ENCODE measurements at places on chromosomes 13 and 19.

DNA sequence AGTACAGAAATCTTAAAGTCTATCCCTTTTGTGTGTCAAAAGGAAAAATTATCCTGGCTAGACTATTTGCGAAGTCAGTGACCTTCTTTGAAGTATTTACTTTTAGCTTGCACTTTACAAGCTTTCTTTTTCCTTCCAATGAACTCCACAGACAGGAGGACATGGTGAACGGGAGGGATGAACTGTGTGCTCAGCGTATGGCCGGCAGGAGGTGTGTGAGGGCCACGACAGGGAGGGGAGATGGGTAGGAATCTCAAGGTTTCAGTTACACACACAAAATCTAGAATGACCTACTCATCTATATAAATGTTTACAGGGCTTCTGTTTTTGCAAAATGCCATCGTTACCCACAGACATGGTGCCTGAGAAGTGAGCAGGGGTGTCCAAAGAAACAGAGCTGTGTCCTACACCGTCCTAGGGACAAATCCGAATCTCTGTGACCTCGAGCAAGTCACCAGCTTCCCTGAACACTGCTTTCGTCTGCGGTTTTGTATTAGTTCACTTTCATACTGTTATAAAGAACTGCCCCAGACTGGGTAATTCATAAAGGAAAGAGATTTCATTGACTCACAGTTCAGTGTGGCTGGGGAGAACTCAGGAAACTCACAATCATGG lies 537.2 kb downstream of the LIG4 start:
- DNase-seq, result no peak

- no peak for DNase-seq
These were observed 37.6 kb upstream of the EPHX3 start for GRCh38 chr19:15269806-15270205.

GRCh38 chr19:47296036-47296435 lies 13.6 kb upstream of the C5AR1 start:
- peak; percentile 73 for DNase-seq

GRCh38 chr13:49240017-49240416 lies 7.7 kb upstream of the CDADC1 start:
- DNase-seq, result peak; percentile 1

DNA sequence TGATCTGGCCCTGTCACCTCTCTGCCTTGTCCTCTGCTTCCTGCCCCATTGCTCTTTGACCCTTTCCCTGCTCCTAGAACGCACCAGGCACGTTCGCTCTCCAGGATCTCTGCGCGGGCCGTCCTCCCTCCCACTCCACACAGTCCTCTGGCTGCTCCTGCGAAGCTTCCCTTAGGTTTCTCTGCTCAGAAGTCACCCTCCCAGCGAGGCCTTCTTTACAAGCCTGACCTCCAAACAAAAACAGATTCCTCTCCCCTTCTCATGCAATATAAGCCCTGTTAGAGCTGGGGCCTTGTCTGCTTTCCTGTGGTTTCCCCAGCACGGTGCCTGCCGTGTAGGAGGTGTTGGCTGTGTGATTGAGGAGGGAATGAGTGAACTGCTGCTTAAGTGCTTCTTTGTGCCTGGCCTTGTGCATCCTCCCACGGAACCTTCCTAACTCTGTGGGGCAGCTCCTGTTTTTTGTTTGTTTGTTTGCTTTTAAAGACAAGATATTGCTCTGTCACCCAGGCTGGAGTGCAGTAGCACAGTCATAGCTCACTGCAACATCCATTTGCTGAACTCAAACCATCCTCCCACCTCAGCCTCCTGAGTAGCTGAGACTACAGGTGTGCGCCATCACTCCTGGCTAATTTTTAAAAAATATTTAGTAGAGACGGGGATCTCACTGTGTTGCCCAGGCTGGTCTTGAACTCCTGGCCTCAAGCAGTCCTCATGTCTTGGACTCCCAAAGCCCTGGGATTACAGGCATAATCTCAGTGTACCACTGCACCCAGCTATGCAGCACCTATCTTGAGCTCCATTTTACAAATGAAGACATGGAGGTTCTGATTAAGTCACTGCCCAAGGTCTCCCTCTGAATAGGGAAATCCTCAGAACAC lies 82.0 kb downstream of the SIPA1L3 start:
- no peak for DNase-seq

GRCh38 chr13:52165411-52165810 lies 6.0 kb upstream of the NEK3 start:
- DNase-seq, result no peak

GRCh38 chr19:6038634-6039405 lies 60.9 kb upstream of the RANBP3 start:
- no peak for DNase-seq

GRCh38 chr13:70310396-70311119 lies 202.3 kb upstream of the KLHL1 start:
- no peak for DNase-seq

DNA sequence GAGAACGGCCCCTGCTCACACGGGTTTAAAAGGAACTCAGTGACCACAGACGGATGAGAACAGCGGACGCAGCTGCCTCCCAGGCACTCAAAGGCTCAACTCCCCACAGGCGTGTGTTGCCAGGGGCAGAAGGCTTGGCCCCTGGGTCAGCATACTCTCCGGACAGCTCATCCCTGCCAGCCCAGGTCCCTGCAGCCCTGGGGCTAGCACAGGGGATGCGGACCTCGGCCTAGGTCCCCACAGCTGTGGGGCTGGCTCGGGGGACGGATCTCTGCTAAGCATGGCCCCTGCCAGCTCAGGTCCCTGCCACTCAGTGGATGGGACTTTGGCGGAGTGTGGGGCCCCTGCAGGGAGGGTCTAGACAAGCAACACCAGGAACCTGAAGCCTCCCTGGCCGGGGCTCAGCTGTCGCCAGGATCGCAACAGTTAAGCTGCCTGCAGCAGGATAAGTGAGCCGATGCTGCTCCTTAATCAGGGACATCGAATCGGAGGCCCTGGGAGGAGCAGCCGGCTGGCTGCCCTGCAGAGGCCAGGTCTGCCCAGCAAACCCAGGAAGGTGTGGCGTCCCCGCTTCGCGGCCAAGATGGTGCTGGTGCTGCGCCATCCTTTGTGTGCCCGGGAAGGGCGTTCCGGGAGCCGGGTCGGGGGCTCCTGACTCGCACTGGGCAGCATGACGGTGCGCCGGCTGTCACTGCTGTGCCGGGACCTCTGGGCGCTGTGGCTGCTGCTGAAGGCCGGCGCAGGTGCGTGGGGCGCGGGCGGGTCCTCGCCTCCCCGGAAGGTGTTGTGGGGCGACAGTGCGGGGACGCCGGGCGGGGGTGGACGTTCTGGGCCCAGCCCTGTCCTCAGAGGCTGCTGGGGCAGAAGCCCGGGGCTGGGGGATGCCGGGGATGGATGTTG lies 32.5 kb downstream of the MCF2L start:
- peak; percentile 95 for DNase-seq

DNA sequence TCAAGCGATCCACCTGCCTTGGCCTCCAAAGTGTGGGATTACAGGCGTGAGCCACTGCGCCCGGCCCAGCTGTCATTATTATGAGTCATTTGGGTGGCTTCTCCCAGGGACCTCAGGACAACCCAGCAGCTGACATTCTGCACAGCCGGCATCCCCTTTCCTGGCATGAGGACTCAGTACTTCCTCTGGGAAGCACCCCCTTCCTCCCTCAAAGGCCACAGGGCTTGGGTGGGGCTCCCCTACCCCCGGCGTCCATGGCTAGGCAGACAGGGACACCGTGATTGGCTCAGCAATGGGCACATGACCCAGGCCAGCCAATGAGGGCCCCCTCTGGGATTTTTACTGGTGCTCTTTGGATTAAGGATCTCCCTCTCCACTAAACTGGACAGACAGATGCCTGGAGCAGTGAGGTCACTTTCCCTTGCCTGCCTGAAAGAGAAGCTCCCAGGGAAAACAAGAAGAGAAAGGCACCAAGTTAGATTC lies 6.0 kb downstream of the KANK2 start:
- no peak for DNase-seq

- no peak for DNase-seq
These were observed 21.1 kb downstream of the ZNF582 start for GRCh38 chr19:56372281-56372680.

GRCh38 chr19:17346109-17346671 lies 8.8 kb downstream of the GTPBP3 start:
- DNase-seq, result peak; percentile 42

DNA sequence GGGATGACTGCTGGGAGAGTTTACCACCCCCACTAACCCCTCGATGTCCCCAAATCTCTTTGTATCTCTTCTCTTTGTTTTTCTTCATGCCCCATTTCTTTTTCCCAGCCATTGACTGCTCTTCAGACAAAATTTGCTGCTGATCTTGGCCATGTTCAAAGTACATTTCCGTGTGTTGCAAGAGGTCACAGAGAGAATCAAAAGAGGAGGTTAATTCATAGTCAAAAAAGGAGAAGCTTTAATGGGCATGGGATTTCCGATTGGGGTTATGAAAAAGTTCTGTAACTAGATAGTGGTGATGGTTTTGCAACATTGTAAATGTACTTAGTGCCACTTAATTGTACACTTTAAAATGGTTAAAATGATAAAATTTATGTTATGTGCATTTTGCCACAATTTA lies 121.1 kb downstream of the FLT1 start:
- DNase-seq, result no peak

GRCh38 chr13:36214163-36214921 lies at the start of gene SOHLH2:
TSS of gene SOHLH2 (minus strand) at chr13:36214556. CDS start at chr13:36214526, 30 bp downstream.
- DNase-seq, result no peak

DNA sequence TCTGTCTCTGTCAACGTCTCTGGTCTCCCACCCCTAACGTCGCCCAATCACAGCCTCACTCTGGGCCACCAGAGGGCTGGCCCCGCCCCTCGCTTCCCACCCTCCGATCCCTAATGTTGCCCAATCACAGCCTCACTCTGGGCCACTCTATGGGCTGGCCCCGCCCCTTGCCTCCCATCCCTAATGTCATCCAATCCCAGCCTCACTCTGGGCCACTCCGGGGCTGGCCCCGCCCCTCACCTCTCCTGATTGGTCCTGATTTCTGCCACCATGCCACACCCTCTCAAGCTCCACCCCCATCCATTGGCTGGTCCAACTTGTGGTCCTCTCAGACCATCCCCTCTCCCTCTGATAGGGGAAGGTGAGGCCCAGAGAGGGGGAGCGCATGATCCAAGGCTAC lies 24.9 kb downstream of the CELF5 start:
- peak; percentile 59 for DNase-seq

GRCh38 chr13:35791184-35791851 lies 314.8 kb upstream of the MAB21L1 start:
- DNase-seq, result no peak

DNA sequence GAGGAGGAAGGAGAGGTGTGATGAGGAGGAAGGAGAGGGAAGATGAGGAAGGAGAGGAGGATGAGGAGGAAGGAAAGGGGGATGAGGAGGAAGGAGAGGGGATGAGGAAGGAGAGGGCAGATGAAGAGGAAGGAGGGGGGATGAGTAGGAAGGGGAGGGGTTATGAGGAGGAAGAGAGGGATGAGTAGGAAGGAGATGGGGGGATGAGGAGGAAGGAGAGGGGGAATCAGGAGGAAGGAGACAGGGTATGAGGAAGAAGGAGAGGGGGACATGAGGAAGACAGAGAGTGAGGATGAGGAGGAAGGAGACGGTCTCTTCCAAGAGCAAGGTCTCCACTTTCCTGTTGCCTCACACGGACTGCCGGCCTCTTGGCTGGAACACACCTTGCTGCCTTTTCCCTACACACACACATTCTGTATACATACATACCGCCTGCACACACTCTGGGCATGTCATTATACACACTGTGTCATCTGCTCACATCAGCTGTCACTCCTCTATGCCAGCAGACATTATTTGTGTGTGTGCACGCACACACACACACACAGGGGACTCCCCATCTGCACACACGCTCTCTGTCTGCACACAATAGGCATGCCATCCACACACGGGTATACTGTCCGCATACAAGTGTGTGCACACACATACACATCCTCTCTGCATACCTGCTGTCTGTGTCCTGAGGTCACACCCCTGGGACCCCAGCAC lies 11.1 kb upstream of the VSTM2B start:
- no peak for DNase-seq

- DNase-seq, result no peak
These were observed 116.5 kb downstream of the NUFIP1 start for GRCh38 chr13:44872751-44873150.
